ENCODE measurements at places on chromosomes 4 and X.

DNA sequence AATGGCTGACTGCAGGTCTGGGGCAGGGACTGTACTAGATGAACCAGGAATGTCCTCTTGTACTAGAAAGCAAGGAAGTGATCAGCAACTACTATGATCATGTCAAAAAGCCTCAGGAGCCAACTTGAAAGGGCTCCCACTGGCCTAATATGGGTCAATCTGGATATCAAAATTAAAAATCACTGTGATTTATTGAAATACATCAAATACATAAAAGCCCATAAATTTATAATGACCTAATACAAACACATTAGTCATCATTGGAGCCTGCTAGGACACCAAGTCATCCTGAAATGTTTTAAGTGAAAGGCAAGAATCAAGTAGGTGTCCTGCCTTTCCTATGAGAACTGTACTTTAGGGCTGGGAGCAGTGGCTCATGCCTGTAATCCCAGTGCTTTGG lies 70.5 kb upstream of the KLHL13 start:
- DNase-seq, result no peak

GRCh38 chr4:504076-504475 lies 5.1 kb downstream of the PIGG start:
- DNase-seq, result peak; percentile 19

DNA sequence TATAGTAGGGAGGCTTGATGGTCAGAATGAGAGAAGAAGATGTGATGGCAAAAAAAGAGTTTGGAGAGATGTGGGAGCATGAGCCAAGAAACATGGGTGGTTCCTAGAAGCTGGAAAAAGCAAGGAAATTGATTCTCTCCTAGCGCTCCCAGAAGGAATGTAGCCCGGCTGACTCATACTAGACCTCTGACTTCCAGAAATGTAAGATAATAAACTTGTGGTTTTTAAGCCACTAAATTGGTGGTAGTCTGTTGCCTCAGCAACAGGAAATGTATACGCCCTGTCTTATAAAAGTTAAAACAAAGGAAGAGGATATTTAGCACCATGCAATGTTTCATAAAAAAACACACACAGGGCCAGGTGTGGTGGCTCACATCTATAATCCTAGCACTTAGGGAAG lies 182.7 kb upstream of the PCDH7 start:
- no peak for DNase-seq

- no peak for DNase-seq
These were observed 18.6 kb downstream of the CLCN4 start for GRCh38 chrX:10175319-10175871.

- no peak for DNase-seq
These were observed 62.0 kb downstream of the BCOR start for GRCh38 chrX:40035726-40036125.

GRCh38 chr4:74873545-74874301 lies 59.2 kb upstream of the PARM1 start:
- DNase-seq, result no peak

GRCh38 chrX:103187953-103188475 lies 26.9 kb upstream of the BEX4 start:
- DNase-seq, result no peak

DNA sequence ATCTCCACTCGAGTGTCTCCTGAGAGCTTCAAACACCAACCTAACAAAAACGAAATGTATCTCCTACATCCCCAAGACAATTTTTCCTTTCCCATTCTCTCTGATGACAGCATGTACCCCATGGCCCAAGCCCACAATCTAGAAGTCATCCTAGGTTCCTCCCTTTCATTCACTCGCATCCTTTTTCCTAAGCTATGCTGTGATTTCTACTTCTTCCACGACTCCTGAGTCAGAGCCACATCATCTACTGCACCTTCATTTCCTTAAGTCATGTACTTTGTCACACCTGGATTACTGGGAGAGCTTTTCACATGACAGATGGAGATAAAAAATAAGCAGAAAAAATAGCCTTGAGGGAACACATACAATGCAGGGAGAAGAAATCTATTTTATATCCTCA lies 20.1 kb downstream of the C4orf36 start:
- no peak for DNase-seq

DNA sequence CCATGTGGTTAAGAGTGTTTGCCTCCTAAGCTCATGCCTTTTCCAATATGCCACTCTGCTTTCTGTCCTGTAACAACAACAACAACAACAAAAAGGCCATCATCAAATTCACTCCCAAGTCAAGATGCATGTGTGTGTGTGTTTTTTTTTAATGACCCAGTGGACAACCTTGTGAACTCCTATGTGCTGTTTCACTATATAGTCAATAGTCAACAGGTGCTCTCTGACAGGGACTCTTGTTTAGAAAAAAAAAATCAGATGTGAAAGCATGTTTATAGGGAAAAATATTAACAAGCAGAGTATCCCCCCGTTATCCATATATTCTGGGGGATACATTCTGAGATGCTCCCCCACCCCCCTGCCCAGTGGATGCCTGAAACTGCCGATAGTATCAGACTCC lies 50.6 kb upstream of the BEND2 start:
- DNase-seq, result no peak

DNA sequence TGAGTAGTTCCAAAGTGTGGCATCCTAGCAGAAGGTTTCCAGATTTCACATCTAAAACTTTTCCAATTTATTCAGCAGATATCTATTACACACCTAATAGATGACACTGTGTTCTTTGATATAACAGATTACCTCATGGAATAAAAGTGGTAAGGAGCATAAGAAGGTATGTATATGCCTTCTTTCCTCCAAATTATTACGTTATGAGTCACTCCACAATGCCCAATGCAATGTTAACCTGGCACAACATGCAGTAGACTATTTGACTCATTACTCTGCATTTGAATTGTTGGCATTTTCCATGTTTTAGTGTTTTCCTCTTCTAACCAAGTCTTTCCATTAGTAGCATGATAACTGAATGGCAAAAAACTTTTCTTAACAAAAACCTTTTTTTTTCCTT lies 383.6 kb downstream of the ADGRL3 start:
- DNase-seq, result no peak

DNA sequence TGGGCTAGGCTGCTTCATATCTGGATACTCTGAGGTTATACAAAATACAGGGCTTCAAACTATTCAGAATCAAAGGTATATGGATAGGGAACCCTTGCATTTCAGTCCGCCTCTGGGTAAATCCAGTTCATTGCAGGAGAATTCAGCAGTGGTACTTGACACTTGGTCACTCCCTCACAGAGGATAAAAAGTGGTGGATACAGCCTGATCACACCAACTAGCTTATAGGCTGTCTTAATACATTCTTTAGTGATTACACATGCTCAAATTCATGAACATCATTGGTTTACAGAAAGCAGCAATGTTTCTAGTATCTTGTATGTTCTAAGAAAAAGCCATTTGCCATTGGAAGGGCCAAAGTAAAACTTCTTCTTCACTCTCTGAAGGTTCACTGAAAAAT lies 104.8 kb upstream of the PDE5A start:
- no peak for DNase-seq

- DNase-seq, result no peak
These were observed 2.4 kb downstream of the SLC49A3 start for GRCh38 chr4:686413-687040.

GRCh38 chr4:164924670-164925238 lies 47.8 kb downstream of the APELA start:
- DNase-seq, result no peak

GRCh38 chrX:31147175-31147574 lies 75.3 kb upstream of the FTHL17 start:
- no peak for DNase-seq

DNA sequence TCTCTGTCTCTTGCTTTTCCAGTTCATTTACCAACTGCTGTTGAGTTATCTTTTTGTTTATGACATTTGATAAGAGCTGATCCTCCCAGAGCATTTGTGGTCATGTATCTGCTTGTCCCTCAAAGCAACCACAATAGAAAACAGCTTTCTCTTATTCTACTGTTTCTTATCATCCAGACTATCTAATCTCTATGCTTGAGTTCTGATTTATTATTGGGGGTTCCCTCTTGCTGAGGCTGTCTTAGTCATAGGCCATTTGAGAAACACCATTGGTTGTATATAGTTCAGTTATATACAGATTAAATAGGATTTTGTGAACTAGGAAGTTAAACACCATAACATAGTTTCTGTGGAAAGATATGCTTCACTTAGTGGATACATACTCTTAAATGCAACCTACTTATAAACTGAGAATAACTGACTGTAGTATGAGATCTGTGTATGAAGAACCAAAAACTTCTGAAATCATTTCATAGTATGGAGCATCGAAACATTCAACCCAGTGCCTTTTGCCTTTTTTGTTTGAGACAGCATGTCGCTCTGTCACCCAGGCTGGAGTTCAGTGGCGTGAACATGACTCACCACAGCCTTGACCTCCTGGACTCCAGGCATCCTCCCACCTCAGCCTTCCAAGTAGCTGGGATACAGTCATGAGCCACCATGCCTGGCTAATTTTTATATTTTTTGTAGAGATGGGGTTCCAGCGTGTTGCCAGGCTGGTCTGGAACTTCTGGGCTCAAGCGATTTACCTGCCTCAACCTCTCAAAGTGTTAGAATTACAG lies 75.8 kb downstream of the STIM2 start:
- DNase-seq, result no peak

- DNase-seq, result no peak
These were observed 2.3 kb upstream of the RGS12 start for GRCh38 chr4:3290476-3290875.

GRCh38 chr4:150068300-150068960 lies 9.8 kb upstream of the DCLK2 start:
- DNase-seq, result no peak

DNA sequence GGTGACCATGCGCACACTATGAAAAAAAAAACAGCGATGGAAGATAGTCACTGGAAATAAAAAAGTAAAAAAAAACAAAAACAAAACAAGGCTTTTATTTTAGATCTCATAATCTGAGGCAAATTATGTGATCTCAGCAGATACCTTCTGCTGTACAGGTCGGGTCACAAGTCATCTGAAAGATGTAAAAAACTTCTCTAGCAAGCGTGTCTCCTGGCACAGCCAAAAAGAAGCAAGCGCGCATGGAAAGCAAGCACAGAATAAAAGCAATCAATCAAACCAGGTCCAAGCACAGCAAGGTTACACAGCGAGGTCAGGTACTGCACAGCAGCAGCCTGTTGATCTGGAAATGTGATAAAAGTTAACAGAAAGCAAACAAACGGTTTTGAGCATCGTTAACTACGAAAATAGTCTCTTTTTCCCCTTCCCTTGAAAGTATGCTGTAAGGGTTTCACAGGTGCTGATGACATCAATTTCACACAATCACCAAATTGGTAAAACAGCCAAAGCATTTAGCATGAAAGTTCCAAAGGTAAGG lies 79.3 kb upstream of the MTNR1A start:
- DNase-seq, result no peak
